ENCODE measurements at places on chromosomes 7 and 10.

DNA sequence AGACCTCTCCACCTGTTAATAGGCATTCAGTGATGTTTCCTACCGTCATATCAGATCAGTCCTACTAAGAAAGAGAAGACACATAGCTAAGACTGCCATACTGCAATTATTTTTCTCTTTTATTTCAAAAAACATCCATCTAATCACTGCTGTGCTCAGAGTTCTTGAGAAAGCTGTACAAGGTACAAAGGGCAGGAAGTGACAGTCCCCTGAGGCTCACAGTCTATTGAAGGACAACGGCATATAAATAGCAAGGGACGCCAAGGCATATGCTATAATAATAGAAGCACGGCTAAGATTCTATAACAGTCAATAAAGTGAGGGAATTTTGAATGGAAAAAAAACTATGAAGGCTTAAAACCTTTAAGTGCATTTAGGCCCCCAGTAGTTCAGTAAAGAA is 415.3 kb upstream of the NRP1 start:
- no peak for DNase-seq

GRCh38 chr7:123417580-123417979 is 116.8 kb downstream of the IQUB start:
- no peak for DNase-seq

GRCh38 chr10:93091960-93092359 is 18.3 kb downstream of the CYP26A1 start:
- no peak for DNase-seq

GRCh38 chr7:44143646-44144250 is 2.6 kb upstream of the MYL7 start:
- no peak for DNase-seq

DNA sequence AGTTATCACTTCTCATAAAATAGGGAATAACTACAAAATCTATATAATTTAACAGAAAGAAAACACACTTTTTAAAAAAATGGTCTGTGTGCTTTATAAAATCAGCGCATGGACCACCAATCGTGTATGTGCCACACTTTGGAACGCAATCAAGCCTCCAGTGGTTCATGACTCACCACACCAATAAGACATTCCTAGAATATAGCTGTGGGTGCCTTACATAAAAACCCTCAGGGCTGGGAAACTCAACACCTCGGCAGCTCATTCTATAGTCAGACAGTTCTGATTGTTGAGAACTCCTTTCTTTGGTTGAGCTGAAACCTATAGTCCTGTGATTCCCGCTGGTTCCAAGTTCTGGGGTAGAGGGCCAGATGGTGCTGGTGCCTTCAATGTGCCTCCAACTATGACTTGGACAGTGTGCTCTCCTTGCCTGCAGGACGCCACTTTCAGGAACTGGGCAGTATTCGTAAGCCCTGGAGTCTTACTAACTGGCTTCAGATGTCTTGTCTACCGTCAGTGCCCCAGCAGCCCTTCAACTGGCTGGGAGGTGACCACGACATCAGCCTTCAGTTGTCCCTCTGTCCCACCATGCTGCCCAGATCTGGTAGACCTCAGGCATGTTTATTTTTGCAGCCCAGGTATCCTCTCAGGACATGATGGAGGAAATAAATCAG is 135.7 kb upstream of the GDF10 start:
- no peak for DNase-seq
